ENCODE measurements at places on chromosomes 4 and X.

- DNase-seq: no peak
These were observed 73.7 kb downstream of the TBL1X start for GRCh38 chrX:9538544-9539045.

- no peak for DNase-seq
These were observed 72.1 kb downstream of the CPE start for GRCh38 chr4:165450871-165451270.

- no peak for DNase-seq
These were observed 86.3 kb downstream of the CLCN4 start for GRCh38 chrX:10243106-10243505.

DNA sequence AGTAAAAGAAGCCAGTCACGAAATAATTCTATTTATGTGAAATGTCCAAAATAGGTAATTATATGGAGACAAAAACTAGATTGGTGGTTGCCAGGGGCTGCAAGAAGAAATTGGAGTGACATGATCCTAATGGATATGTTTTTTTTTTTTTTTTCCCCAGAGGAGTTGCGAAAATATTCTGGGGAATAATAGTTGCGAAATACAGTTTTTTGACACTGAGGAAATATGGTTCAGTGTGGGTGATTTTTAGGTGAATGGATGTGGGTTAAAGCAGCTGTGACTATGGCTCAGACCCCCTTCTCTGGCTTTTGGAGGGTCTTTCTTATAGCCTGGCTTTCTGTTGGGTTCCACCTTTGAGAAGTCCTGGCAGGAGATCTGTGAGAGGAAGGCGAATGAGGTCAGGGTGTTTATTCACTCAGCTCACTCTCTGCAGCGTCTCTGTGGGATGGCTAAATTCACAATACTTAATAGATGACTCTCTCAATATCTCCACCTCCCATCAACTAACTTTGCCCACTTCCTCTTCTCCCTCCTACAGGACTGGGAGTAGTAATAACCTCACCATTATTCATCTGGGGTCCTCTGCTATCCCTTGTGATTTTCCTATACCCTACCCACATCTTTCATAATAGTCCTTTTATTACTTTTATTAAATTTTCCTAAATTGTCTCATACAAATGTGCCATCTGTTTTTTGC, 15.3 kb upstream of the RAB9B start:
- DNase-seq: no peak

GRCh38 chr4:74453037-74453635, 8.2 kb downstream of the AREG start:
- DNase-seq: no peak

DNA sequence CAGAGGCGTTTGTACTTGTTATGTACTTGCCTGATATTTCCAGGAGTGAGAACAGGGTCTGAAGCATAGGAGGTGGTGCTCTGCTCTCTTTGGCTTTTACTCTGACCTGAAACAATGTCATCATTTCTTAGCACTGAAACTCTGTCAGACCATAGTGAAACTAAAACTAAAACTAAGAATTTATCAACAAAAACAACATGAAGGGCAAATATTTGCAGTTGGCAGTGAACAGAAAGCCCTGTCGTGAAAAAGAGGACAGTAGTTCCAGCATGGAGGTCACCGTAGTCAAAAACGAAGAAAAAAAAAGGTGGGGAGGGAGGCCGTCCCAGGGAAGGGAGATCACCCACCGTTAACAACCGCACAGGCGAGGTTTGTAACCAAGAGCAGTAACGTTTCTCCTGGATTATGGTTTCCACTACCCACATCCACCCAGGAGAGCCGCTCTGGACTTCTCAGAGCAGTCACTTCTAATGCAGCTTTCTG, 97.5 kb downstream of the ANK2 start:
- no peak for DNase-seq

- DNase-seq: no peak
These were observed 562.7 kb downstream of the TRIML1 start for GRCh38 chr4:188701952-188702351.

GRCh38 chr4:176453079-176453478, 133.3 kb downstream of the SPCS3 start:
- no peak for DNase-seq

DNA sequence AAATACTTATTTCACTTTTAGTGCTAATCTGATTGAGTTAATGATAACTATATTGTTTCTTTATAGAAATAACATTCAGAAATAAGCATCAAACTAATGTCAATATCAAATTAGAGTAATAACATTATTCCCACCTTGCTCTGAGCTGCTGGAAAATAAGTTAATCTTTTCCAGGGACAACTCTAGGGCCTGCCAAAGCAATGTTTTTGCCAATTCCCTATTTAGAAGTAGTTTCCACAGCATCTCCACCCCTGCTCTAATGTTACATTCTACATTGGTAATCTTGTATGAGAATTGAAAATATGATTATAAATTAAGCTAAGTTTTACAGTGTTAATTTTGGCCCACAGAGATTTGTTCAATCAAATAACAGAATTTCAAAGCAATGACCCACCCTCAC, 68.3 kb downstream of the REELD1 start:
- DNase-seq: no peak

DNA sequence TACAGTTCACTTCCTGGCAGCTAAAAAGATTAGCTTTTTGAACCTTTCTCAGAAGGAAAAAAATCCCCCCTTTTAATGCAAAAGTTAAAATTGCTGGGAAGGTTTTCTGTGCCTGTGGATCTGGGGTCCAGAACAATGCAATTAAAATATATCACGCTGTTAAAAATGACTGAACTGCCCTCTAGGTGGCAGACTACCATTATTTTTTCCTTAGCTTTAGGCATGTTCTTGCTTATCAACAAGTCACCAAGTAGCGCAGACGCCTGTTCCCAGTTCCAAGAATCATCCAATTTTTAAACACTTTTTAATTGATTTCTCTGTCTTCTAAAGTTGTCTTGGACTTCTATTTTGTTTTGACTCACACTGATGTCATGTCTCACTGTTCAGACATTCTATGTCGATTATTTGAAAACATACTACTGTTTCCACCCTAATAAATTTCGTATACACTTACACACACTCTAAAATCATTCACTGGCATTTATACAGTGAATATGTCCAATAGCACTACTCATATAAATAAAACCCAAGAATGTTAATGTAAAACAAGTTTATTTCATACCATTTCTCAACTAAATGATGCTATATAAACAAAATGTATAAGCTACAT, 661.6 kb downstream of the RAPGEF2 start:
- no peak for DNase-seq

- DNase-seq: no peak
These were observed 124.4 kb downstream of the CPE start for GRCh38 chr4:165502916-165503907.

DNA sequence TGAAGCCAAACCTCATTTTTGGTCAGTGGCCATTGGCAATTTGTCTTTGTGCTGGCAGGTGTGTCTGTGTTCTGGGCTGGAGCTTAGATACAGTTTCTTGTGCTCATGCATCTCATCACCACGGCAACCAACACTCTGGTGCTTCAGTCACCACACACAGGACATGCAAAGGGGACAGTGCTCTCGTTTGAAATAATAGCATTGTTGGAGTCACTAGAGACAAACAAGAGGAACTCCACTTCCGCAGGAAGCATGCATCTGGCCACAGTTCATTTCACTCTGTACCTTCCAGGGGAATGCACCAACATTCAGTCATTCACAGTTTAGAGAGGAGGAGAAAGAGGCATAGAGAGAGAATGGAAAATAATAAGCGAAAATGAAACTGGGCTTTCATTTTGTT, 267.4 kb downstream of the ANK2 start:
- no peak for DNase-seq

GRCh38 chr4:101229116-101229515, 118.2 kb downstream of the PPP3CA start:
- DNase-seq: no peak

- no peak for DNase-seq
These were observed 493.0 kb upstream of the FAM241A start for GRCh38 chr4:111652236-111652635.

- peak; percentile 12 for DNase-seq
These were observed 47.2 kb upstream of the TMEM33 start for GRCh38 chr4:41887821-41888686.

DNA sequence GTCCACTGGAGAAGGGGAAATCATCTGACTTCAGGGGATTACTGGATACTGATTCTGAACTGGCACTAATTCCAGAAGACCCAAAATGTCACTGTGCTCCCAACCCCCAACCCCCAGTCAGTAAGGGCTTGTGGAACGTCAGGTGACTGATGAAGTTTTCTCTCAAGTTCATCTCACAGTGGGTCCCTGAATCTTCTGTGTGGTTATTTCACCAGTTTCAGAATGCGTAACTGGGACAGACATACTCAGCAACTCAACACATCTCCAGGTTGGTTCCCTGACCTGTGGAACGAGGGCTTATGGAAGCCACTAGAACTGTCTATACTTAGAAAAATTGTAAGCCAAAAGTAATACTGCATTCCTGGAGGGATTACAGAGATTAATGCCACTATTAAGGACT, 45.3 kb downstream of the DDX60L start:
- no peak for DNase-seq

DNA sequence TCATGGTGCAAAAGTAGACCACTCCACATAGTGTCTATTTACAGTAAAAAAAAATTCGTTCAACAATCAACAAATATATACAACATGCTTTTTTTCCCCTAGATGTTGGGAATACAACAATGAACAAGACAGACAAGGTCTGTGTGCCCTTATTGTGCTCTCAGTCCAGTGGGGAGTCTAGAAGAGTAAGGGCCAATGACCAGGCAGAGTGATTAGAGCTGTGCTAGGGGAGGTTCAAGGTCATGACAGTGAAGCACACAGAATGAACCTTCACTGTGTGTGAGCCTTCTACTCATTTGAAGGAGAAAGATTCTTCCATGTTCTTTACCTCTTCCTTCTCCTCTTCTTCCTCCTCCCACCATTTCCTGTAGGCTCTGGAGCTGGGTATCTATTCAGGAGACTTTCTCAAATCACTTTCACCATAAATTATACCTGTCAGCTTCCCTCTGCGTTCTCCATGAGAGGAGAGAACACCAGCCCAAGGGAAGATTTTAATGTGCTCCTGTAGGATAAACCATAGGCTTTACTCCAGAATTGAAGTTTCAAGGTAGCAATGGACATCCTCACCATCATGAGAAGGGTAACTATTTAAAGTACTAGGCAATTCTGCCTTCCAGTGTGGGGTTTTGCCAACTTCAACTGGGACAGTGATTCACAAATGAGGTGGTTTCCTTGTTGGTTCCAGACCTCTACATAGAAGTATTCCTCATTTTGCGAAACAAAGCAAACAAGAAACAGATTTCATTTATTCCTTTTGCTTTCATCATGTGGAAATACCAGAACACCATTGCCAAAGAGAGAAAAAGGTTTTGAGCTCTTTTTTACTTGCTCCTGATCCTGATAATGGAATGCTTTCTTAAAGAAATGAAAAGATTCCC, 246.9 kb upstream of the GPC4 start:
- no peak for DNase-seq

DNA sequence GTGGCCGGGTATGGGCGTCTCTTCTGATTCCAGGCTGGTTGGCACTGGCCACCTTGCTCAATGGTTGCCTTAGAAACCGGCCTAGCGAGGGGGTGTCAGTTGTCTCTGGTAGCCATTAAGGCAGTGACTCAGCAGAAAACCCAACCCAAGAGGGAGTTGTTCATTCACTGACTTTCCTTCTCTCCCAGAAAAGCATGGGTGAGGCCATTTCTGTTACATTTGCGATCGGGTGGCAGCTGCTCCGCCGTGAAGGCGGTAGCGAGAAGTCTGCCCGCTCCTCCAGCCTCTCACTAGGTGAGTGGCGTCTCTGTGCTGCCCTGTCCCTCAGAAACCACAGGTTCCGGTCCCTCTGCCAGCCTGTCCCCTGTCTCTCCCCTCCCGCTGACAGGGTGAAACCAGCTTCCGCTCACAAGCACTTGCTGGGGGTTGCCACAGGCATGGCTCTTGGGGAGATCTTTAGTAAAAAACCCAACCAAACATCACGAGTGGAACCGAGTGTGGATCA, 17.4 kb downstream of the IRAK1 start:
- DNase-seq: no peak

GRCh38 chr4:30866907-30867306, 146.7 kb downstream of the PCDH7 start:
- DNase-seq: no peak

DNA sequence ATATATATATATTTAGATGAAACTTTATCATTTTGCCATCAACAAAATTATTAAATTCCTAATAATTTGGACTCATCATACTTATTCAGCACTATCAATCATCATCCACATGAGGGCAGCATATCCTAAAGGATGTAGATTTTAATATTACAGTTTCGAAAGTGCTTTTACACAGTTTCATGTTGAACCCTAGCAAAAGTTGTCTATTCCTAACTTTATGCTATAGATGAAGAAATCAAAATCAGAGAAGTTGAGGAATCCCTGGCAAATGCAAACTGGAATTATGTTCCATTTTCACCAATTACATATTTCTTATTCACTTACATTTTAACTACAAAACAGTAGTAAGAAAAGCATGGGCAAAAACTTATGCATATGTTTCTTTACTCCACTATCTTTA, 36.6 kb upstream of the UGT2A1 start:
- DNase-seq: no peak

DNA sequence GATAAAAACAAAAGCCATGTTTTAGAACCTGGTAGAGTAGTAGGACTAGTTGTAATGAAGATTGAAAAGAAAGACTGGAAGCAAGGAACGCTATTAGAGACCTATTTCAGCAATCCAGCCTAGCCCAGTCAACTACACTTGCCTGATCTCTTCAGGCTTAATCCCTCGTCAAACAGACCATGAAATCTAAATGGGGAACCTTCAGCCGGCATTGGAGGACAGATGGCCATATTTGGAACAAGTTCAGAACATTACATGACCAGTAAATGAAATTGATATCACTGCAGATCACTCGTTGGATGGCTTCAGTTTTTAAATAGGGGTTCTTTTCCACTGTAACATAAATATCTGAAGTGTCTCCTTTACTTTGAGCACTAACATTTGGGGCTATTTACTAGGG, 84.8 kb upstream of the WDR44 start:
- DNase-seq: no peak

GRCh38 chrX:97639526-97639925, 755.8 kb downstream of the RPA4 start:
- DNase-seq: no peak

DNA sequence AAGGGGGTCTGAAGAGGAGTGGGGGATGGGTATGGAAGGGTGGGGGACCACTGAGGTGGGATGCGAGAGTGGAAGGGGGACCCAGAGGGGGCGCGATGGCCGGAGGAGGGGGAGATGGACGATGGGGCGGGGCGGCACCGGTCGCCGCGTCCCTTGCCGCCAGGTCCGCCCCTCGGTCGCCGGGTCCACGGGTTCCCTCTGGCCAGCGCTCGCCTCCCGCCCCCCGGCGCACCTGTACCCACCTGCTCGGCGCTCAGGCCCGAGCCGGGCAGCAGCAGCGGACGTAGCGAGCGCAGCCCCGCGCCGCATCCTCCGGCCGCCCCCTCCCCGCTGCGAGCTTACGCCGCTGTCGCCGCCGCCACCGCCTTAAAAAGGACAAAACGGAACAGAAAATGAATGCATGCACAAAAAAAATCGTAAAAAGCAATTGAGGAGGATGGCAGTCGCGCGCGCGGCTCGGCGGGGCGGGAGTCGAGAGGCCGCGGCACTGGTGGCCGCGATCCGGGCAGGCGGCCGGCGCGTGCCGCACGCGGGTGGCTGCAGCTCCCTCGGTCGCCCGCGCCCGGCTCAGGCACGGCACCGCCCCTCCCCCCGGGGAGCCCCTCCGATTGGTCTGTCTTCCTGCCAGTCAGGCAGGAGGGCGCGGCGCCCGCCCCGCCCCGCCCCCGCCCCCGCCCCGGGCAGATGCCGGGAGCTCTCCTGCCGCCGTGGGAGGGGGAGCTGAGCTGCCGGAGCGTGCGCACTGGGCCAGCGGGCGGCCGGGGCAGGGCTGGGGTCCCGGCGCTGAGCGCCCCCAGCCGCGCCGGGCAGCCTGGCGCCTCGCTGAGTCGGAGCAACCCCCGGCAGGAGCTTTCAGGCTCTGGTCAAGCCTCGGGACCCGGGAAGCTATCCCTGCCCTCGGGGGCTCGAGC, at the start of gene JAKMIP1:
Gene JAKMIP1, minus strand, starts transcription at position 539 of the 911 bp plus-strand sequence. CDS start 87,699 bp downstream, outside the sequence.
- peak; percentile 81 for DNase-seq

Data from stimulated activated CD4-positive, alpha-beta T cell treated with anti-CD3 and anti-CD28 coated beads, Interleukin-1b, Interleukin-23, amount 100 ng/mL, for 1 hour (primary cell).